ENCODE measurements at places on chromosomes 12 and 14.

DNA sequence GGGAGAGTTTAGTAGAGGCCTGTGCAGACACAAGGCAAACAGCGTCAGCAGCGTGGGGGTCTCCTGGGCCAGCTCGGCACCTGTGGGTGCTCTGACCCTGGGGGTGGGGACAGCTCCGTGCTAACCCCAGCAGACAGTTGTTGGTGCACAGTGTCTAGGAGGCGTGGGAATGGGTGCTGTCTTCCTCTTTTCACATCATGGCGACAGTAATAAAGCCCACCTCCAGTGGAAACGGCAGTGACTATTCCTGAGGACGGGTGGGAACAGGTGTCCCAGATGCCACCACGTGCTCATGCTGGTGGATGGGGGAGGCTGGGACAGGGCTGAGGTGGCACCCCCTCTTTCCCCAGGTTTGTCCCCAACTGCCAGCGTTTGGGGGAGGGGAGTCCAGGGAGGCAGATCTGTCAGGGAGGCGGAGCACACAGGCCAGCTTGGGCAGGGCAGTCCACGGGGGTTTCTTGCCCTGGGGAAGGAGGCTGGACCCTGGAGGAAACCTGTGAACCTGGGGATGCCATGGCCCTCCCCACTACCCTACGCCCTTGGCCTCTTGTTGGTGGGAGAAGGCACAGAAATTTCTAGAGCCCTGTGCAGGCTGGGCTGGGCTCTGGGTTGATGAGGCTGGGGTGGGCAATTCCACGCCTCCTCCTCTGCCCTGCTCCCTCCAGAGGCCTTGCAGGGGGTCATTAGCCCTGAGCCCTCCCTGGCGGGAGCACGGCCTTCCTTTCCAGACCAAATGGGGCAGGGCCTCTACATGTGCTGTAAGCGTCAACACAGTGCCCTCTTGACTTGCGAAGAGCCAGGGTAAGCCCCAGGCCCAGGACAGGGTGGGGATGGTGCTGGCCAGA lies 3.8 kb downstream of the ZBTB42 start:
- no peak for DNase-seq

DNA sequence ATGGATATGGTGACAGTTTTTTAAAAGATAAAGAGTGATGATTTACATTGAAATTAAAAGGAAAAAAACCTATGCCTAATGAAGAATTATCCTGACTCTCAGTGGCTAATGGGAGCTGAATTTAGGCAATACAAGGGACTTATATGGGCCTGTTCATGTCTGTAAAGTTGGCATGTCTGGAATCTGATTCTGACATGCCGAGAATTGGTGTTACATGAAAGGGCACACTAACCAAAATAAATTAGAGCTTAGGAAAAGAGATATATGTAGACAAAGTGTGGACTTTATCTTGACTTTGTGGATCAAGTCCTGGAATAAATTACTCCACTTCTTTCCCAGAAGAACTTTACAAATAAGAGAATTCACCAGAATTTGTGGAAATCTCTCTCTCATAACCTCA lies 1.1 kb downstream of the TDG start:
- DNase-seq: no peak

GRCh38 chr14:68362846-68363245 lies 430.0 kb downstream of the ZFP36L1 start:
- no peak for DNase-seq

DNA sequence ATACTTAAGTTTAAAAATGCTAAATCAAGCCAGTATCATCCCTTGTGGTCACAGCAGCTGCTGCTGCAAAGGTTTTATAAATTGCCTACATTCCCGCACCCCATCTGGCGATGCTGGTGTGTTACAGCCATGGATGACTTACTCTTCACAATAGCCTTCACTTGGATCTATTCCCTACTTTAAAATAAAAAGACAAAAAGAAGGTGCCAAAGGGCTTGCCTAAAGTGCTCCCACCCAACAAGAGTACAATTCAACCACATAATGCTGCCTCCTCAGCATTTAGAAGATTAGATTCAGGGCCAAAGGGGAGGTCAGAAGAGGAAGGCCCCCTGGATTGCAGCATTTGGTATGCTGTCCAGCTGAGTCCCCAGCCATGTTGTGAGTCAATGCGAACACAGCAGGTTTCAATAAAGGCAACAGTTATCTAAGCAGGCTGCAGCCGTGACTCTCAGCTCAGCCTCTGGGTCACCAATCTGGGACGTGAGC lies 176.1 kb downstream of the DAD1 start:
- DNase-seq: no peak

DNA sequence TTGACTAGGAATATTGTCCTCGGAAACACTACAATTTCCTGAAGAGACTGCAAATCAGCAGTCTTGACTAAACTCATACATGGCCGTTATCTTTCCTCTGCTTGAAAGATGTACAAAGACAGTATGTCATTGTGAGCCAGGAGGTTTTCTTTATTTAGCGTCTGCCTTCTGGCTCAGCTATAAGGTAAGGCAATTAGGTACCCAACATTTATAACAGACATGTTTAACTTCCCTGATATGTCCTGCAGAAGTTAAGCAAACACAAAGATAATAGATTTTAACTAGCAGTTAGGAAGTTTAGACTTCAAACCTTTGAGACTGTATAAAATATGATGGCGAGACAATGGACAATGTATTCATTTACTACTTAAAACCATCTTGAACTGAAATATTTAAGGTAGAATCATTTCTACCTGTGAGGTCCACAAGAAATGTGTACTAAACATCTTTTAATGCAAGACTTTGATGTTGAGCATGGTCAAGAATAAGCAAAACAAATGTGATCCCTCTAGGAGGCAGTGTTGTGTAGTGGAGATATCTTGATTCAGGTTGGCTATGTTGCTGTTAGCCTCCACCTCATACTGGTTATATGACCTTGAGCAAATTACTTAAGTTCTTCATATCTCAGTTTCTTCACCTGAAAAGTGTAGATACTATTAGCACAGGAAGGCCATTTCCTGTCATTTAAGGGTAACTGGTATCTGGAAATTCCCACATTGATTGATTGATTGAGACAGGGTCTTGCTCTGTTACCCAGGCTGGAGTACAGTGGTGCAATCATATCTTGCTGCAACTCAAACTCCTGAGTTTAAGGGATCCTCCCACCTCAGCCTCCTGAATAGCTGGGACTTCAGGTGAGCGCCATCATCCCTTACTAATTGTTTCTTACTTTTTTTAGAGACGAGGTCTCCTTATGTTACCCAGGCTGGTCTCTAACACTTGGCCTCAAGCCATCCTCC lies 96.3 kb upstream of the EEA1 start:
- DNase-seq: no peak
